Cortex of kidney (tissue), 1 donor: ENCODE measurements at places on chromosomes 11 and 22.

DNA sequence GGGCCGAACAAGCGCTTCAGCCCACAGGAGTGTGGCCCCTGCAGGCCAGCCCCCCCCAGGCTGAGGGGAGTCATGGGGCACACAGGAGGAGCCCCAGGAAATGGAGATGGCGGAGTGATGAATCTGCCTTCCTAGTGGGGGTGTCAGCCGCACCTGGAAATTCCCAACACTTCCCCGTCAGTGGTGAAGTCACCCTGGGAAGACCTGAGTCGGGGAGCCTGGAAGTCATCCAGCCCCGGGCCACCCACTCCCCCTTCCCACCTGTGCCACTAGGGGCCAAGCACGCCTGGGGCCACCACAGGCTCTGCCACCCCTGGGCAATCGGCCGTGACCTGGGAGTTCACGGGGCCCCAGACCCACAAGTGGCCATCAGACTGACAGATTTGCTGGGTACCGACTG lies 12.6 kb downstream of the WNT7B start:
- no peak for DNase-seq

DNA sequence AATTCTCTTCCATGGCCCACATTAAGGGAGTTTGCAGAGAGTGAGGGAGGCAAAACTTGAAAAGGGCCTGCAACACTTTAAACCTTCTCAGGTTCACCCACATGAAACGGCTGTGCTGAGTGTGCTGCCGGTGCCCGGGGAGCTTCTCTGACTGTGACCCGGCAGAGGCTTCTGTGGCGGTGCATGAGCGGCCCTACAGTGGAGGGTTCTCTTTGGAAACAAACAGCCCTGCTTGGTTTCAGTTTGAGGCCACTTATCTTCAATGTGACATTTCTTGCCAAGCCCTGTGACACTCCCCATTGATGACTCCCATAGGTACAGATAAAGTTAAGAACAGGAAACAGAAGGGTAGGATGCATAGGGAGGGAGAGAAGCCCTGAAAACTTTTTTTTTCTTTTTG lies 31.8 kb downstream of the FAM118A start:
- no peak for DNase-seq

DNA sequence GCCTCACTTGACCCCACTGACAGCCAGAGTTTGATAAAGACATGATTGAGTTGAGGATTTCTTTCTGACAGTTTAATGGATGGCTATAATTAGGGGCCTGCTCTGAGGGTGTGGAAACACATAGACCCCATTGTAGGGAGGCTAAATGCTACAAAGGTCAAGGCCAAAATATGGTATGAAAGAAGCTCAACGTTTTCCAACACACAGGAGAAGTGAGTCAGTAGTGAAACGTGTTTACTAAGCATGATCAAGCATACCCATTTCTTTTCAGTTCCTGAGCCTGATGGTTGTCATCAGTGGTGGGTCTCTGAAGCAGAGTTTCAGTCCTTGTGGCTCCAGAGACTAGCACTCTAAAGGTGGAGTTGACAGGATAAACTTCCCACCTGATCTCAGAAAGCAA lies 69.7 kb downstream of the SNX19 start:
- no peak for DNase-seq

- DNase-seq, result no peak
Observed at GRCh38 chr22:28500006-28500405, 179.6 kb downstream of the TTC28 start.

- DNase-seq, result no peak
Observed at GRCh38 chr11:111465400-111465799, 46.8 kb downstream of the BTG4 start.

DNA sequence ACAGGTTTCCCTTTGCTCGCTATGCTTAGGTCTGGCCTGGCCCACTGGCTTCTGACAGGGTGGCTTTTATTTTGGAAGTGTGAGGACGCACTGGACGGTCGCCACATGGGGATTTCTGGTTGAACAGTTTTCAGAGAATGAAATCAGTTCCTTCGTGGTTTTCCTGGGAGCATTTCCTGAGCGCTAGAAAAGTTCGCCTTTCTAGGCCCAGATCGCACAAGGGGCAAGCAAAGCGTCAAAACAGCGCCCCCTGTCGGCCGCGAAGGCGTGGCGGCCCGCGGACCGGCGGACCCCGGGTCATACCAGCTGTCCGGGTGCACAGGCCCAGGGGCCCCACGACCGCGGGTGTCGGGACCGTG lies 12.7 kb upstream of the CYP2R1 start:
- DNase-seq, result no peak

DNA sequence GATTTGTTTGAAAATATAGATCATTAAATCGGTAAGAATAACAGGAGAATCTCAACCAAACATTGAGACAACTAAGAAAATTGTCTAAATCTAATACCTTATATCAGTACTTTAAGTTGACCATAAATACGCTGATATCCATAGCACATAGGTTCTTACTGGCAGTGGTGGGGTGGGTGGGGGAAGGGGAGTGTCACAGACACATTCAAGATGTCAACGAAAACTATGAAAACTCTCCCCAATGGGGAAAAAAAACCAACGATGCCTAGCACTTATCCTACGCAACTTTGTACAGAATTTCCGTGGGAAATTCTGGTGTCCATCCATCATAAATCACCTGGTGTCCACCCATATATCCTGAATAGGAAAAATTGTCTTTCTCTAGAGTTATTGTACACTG lies 6.2 kb downstream of the GRAP2 start:
- no peak for DNase-seq

DNA sequence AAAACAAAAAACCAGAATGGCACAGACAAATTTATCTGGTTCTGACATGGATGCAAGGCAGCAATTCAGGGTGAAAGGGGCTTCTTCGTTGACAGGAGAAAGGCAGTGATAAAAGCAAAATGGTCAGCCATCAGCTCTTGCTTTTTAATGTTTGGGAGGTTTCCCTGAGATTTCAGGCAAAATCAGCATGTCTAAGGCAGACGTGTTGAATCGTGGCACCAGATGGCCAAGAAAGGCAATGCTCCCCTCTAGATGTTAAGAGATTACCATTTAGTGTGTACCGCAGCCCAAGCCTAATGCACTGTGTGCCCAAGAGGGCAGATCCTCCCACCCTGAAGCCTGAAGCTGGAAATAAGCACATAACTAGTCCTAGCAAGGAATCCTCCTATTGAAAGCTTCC lies 88.8 kb upstream of the GALNT18 start:
- no peak for DNase-seq

- DNase-seq, result no peak
Observed at GRCh38 chr22:17334059-17334458, 35.2 kb upstream of the CECR2 start.
